ENCODE measurements at places on chromosomes 12 and 14.

- no peak for DNase-seq
Observed at GRCh38 chr12:124534776-124535740, 32.4 kb downstream of the NCOR2 start.

GRCh38 chr12:6606331-6607131 is 648 bp downstream of the CHD4 start:
- peak; percentile 85 for DNase-seq

GRCh38 chr14:105861985-105862465 is 335.6 kb downstream of the TMEM121 start:
- DNase-seq = no peak

- DNase-seq = no peak
Observed at GRCh38 chr12:91772411-91772810, 373.2 kb downstream of the BTG1 start.

Measured in activated CD4-positive, alpha-beta T cell treated with anti-CD3 and anti-CD28 coated beads for 4 hours (primary cell).